ENCODE measurements at places on chromosomes 1 and 21.
A peak's percentile ranks its signal among the peaks of the same experiment; 100 is the strongest.

- DNase-seq, result no peak
These were observed 26.4 kb downstream of the C4BPA start for GRCh38 chr1:207130252-207131036.

GRCh38 chr1:197465528-197466327, 197.7 kb downstream of the CRB1 start:
- DNase-seq, result no peak

- DNase-seq, result no peak
These were observed 35.8 kb upstream of the TTC34 start for GRCh38 chr1:2837316-2837715.

DNA sequence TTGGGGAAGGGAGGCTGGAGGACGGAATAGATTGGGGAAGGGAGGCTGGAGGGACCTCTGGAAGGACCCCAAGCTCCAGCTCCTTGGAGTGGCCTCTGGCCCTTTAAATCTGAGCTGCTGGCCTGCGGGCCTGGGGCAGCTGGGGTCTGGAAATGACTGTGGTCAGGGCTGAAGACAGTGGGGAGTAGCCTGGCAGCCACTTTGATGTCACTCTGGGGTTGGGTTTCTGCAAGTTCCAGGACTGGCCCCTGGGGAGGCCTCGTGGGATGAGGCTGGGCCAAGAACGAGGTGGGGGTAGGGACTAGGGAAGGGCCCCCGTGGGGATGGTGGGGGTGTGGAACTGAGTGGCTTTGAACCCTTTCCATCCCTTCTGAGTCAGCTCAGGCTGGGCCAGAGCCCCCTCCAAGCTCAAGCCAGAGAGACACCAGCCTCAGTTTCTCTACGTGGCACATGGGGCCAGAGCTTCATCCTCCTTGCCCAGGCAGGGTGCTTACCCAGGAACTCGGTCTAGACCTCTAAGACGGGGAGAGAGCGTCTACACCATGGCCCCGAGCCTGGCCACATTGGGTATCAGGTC, 59.7 kb downstream of the ALPL start:
- DNase-seq, result no peak

GRCh38 chr1:205354259-205355074, 2.3 kb downstream of the KLHDC8A start:
- peak; percentile 58 for DNase-seq

GRCh38 chr1:60974524-60975372, 107.6 kb upstream of the NFIA start:
- DNase-seq, result no peak

DNA sequence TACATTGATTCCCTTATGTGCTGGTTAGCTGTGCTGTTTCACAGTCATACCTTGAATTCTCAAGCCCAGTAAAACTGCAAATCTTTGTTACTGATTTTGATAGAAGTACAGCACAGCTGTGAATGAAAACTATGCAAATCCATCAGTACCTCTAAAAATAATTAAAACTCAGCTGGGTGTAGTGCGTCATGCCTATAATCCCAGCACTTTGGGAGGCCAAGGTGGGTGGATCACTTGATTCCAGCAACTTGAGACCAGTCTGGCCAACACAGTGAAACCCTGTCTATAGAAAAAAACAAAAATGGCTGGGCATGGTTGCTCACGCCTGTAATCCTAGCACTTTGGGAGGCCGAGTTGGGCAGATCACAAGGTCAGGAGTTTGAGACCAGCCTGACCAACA, 61.2 kb downstream of the NUP210L start:
- DNase-seq, result no peak

- DNase-seq, result no peak
These were observed 73.1 kb downstream of the FMN2 start for GRCh38 chr1:240164742-240165141.

DNA sequence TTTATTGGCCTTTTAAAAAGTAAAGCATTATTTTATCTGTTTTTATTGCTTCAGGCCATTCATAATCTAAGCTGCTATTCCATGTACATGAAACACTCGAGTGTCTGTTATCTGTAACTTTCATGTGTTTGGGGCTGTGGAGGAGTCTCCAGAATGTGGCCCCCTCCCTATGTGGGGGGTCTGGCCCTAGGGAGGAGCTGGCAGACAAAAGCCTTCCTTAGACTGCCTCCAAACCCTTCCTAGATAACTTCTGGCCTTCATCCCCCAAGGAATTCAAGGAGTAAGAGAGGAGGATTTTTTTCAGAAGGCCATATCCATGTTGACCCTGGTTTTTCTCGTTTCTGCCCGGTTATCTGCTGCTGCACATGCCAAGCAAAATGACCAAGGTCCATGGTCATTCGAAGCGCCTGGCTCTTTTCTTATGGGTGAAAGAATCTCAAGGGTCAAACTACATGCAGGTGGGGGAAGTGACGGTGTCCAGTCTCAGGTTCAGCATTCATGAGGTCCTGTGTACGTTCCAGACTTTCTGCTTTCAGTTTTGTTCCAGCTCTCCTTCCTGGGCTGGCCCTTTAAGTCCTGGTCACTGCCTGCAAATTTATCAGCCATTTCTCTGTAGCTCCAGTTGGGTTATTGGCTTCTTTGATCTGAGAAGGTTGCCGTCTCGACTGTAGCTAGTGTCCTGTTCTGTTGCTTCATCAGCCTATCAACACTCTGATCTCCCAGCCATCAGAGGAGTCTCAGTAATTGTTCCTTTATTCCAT, 8.3 kb downstream of the TENT5C start:
- no peak for DNase-seq

GRCh38 chr1:30881319-30882181, 27.0 kb downstream of the SDC3 start:
- no peak for DNase-seq

GRCh38 chr1:21175324-21175669, 1.4 kb downstream of the EIF4G3 start:
- no peak for DNase-seq

- no peak for DNase-seq
These were observed 53.7 kb upstream of the ZNF326 start for GRCh38 chr1:89941110-89941766.

DNA sequence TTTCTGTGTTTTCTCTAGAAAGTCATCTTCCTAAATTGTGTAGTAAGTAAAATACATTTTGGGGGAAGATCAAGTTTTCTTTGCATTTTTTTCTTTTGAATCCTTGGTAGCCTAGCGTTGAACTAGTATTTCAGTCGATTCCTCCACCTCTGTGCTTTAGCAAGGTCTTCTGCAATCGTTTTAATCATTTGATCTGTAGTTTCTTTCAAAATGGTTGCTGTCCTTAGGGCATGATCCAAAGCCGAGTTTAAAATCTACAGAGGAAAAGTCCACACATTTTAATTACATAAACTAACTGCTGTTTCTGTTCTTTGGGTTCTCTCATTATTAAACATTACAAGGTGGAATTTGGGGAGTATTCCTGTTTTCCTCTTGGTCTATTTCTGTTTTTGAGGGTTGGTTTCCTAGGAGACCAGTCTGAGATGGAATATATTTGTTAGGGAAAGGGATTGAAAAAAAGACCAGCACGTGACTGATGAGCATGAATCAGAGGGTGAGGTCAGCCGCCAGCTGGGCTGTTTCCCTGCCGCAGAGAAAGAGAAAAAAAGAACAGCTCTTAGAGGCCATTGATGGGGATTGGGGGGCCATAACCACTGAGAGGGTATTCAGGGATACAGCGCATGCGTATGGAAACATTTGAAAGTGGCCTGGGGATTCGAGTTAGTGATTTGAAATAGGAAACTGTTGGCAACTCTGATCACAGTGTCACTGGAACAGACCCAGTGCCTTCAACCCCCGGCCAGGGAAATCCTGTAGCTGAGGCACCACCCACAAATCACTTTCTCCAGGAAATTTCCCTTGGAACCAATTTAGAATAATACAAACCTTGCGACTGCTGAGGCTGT, 40.6 kb downstream of the AKNAD1 start:
- DNase-seq, result no peak

GRCh38 chr1:67211589-67212563, 45.6 kb downstream of the IL23R start:
- peak; percentile 47 for DNase-seq

- no peak for DNase-seq
These were observed 1.3 kb upstream of the HES4 start for GRCh38 chr1:1001057-1001783.

- peak; percentile 35 for DNase-seq
These were observed 35.6 kb upstream of the WASF2 start for GRCh38 chr1:27525296-27526272.

DNA sequence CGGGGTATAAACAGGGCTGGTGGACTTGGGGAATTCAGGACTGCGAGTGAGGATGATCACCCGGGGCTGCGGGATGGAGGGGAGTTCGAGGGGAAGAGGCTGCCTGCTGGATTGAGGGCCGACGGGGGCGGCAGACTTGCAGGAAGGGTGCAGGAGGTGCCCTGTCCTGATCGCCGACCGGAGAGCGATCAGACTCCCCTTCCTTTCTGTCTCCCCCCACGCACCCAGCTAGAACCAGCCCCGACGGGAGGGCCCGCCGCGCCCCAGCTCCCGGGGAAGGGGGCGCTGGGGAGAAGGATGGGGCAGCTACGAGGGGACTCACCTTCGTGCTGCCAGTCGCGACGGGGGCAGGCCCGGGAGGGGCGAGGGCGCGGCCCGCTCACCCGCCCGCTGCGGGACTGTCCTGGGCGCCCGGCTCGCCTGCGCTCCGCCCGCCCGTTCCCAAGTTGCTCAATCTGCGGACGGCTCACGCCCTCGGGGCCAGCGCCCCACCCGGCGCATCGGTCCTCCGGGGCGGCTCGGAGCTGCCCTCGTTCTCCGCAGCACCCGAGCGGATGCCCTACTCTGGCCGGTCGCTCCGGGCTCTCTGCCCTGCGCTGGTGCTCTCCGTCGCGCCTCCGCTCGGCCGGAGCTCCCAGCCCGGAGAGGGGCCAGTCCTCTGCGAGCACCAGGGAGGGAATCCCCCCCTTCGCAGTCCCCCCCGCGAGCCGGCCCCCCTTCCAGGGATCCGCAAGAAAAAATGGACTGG, at the start of gene RSPO1:
Gene RSPO1 (minus strand): TSS at position 649 of the 748 bp plus-strand sequence. CDS start 5,231 bp downstream, outside the sequence.
- DNase-seq, result no peak

- DNase-seq, result no peak
These were observed 3.6 kb upstream of the DHRS3 start for GRCh38 chr1:12621346-12622335.

DNA sequence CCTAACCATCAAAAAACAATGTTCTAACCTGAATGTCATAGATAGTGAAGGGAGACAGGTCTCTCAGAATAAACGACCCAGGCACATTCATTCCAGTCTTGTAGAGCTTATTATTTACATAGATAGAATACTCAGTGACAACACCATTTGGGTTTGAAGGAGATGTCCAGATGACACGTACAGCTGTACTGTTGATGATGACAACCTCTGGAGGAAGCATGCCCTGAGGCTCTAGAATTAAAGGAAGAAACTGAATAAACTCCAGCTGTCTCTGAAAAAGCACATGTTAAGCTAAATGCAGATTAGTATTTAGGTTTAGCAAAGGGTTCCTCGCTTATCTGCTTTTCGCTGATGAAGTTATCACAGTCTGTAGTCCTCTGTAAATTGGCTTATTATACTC, 277.2 kb downstream of the KCTD3 start:
- no peak for DNase-seq

DNA sequence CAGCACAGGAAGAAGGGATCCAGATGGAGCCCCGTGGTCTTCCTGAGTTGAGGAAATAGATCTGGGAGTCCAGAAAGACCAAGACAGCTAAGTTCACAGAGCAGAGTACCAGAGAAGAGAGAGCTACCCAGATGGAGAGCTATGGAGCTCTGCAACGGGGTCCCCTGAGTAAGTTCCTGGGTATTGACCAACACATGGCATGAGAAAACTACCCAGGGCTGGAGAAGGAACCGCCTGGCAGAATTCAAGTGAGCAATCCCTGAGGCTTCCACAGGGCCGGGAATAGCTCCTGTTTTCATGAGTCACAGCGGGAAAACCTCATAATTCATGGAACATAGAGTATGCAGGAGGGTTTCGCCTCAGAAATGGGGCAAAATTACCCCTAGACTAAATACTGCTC, 19.7 kb downstream of the STPG1 start:
- no peak for DNase-seq

DNA sequence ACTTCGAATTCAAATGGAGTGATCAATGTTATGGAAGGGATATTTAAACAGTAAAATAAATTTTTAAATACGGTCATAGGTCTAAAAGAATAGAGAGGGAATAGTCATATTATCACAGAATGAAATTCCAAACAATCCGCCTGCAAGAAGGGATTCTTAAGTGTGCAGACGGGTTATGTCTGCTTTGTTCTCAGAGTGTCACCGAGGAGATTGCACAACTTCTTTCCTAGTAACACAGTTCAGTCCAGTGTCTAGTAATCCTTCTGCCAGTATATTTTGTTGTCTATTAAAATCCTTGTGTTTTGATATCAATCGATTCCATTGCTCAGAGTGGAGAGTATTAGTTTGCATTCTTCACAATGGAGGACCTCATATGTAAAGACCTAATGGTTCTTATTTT, 48.4 kb downstream of the LRRC53 start:
- DNase-seq, result no peak

DNA sequence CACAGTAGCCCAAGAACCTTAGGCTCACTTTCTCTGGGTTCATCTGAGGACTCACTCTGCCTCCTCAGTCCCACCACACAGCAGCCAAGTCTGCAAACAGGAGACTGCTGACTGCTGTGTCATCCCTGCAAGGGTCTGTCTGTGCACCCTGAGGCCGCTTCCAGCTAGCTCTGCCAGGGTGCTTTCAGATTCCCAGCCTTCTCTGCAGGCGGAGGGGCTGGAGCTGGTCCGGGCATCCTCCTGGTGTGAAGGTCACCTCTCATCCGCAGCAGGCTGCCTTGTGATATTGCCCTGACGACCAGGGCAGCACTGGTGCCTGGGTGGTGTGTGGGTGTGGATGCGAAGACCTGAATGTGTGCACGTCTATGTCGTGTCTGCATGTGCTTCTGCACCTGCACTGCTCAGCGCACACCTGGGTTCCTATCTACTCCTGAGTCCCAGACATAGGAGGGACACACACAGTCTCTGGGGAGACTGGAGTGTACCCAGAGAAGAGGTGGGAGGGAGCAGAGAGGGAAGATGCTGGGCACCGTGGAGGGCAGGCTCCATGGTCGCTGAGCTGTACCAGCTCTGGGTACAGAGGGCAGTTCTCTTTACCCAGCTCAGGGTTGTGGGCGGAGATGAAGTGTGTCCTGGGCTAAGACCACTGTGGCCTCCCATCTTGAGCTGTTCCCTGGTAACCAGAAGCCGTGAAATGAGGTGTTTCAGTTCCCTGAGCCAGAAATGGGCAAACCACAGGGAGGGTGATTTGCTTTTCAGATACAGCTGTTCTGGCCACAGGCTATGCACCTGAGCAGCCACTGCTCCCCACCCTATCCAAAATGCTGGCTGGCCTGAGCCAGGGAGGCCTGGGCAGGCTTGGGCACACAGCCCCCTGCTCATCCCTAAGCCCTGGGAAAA, 160.9 kb upstream of the CSF3R start:
- DNase-seq, result no peak
